ENCODE measurements at places on chromosomes 11 and 22.

- DNase-seq: no peak
These were observed 14.5 kb downstream of the ACP2 start for GRCh38 chr11:47233989-47234668.

DNA sequence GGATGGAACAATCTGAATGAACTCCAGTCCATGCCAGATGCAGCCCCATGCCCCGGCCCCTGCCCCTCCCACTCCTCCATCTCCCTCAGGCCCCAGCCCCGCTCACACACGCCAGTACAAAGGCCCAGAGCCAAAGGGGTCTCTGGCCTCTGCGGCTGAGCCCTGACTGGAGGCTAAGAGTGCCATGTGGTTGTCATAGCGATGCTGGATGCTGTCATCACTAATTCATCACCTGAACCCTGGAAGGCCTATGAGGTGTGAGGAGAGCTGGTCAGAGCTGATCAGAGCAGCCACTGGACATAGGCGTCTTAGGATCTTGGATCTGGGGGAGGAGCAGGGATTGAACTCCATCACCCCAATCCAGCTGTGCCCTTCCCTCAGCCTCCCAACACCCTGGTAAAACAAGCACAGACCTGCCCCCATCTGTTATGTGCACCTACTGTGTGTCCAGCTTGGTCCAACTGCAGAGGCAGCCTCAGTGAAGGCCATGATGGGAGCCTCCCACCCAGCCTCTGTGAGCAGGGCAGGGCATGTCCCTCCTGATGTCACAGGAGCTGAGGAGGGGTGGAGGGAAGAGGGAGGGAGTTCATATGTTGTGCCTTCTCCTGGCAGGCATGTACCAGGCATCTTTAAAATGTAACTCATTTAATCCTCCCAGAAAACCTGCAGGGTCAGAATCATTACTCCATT is 16.7 kb downstream of the PDE2A start:
- DNase-seq: no peak

DNA sequence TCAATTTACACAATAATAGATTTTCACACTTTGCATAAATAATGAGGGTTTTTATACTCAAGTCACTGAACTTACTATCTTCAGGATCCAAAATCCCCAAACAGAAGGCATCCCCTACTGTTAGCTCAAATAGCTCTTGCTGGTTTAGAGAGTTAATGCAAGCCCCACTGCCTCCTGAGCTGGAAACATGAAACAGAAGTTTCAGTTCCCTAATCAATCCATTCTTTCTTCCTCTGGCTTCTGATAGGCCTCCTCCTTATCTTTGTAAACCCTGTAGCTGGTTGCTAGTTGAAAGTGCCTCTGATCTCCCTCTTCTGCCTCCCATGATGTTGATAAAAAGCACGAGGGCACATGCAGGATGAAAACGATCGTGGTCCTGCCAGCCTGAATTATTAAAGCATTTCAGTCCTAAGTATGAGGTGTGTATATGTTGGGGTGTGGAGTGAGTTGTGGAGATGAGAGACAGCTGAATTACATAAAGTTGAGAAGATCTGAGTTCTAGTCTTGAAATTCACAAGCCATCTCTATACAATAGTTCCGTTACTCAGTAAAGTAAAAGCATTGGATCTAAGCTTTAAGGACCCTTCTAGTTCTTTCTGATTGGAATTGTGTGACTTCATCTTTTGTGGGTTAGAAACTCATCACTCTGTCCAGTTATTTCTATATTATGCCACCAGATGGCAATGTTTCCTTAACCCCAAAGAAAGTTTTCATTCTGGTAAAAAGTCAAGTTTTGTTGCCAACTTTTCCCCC is 35.0 kb upstream of the EHF start:
- peak; percentile 29 for DNase-seq

DNA sequence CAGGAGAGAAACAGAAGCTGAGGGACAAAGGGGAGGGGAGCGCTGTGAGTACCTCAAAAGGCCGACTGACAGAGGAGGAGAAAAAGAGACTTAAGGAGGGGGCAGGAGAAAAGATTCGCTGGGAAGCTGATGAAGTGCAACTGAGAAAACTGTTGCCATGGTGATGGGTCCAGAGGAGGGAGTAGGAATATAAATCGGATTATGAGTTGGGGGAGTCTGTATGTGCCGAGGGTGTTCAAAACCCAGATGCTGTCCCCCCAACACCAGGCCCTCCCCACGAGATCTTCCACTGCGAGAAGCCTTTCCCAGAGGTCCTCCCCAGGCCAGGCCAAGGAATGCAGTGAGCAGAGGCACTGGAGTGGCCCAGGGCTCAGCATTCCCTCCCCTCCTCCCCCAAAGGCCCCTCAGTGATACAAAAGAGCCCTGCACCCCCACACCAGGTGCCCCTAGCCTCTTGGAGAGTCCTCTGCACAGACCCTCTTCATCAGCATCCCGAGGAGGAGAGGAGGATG is 13.7 kb upstream of the BCL9L start:
- no peak for DNase-seq

- DNase-seq: no peak
These were observed 481.8 kb downstream of the BRD1 start for GRCh38 chr22:49345896-49346295.

DNA sequence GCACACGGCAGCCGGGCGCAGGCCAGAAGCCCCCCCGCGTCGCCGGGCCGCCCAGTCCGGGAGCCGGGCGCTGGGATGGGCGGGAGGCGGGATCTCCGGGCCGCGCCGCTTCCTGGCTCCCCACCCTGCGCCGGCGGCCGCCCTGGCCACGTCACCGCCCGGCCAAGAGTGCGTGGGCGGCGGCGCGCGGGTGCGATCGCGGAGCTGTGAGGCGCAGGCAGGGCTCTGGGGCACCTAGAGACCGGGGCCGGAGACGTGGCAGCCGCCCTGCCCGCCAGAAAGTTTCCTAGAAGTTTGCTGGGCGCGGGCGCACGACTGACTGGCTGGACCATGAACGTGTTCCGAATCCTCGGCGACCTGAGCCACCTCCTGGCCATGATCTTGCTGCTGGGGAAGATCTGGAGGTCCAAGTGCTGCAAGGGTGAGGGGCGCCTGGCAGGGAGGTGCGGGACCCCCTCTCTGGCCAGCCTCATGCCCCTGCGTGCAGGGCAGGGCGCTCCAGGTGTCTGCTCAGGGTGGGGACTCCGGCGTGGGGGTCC is at the start of gene KDELR3:
TSS of gene KDELR3 (plus strand) at position 193 of the 539 bp plus-strand sequence. CDS start at position 331, 138 bp downstream.
- DNase-seq: no peak

- DNase-seq: no peak
These were observed 202.3 kb downstream of the DSCAML1 start for GRCh38 chr11:117594721-117595120.

GRCh38 chr11:109196016-109196415 is 226.0 kb upstream of the C11orf87 start:
- no peak for DNase-seq
